ENCODE measurements at places on chromosomes 2 and 18. TPM values are rescaled to one million over a fixed set of nuclear protein-coding genes. Genes with fewer than 3 reads are reported as not detected.

DNA sequence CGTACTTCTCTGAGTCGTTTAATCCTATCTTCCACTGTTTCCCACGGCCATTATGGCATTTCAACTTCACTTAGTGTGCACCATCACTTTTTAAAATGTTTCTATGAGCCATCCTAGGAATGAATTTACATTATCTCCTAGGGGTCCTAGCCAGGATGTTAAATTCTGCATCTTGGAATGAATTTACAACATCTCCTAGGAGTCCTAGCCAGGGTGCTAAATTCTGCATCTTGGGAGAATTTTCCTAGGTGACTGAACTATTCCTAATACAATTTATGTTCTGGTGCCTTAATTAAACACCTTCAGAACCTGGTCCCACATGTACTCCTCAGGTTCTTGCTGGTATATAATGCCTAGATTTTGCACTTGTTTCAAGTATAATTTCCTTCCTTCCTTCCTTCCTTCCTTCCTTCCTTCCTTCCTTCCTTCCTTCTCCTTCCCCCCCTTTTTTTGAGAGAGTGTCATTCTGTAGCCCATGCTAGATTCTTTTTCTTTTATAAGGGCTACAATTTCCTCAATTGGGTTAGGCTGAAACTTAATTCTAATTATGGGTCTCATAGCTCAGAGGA, 72.1 kb downstream of the TBR1 start:
- DNase-seq, result no peak

DNA sequence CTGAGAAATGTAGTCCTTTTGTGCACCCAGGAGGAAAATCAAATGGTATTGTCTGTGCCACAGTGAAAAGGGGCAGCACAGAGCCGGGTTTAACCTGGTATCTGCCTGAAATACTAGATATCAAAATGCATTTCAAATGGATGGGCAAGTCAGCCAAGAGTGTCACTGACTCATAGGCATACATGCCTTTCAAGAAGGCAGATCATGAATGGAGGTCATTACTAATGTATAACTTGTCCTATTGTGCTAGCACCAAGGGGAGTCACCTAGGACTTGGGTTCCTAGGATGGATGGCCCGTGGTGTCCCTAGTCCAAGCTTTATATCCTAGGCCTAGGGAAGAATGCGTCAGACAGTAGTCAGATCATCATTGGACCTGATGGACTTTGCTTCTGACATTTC, 49.9 kb downstream of the TCF7L1 start:
- no peak for DNase-seq

- DNase-seq, result no peak
Measured at GRCh38 chr2:42851186-42851585, 58.8 kb upstream of the HAAO start.

DNA sequence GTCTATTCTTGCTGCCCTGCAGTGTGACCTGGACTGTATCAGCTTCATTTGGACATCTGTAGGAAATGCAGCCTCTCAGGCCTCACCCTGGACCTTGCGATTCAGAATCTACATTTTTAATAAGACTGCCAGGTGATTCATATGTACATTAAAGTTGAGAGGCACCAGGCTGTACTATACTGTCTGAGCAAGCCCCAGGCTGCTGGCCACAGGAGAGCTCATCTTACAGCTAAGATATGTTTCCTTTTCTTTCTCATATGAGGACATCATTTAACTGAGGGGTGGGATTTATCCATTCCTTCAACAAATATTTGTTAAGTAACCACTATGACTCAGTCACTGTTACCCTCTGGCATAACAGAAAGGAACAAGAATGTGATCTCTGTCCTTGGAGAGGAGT, 78.2 kb upstream of the GCFC2 start:
- DNase-seq, result no peak

- DNase-seq, result no peak
Measured at GRCh38 chr2:55247025-55247424, 14.5 kb downstream of the RPS27A start.

GRCh38 chr2:96604104-96604503, 34.0 kb downstream of the KANSL3 start:
- no peak for DNase-seq

DNA sequence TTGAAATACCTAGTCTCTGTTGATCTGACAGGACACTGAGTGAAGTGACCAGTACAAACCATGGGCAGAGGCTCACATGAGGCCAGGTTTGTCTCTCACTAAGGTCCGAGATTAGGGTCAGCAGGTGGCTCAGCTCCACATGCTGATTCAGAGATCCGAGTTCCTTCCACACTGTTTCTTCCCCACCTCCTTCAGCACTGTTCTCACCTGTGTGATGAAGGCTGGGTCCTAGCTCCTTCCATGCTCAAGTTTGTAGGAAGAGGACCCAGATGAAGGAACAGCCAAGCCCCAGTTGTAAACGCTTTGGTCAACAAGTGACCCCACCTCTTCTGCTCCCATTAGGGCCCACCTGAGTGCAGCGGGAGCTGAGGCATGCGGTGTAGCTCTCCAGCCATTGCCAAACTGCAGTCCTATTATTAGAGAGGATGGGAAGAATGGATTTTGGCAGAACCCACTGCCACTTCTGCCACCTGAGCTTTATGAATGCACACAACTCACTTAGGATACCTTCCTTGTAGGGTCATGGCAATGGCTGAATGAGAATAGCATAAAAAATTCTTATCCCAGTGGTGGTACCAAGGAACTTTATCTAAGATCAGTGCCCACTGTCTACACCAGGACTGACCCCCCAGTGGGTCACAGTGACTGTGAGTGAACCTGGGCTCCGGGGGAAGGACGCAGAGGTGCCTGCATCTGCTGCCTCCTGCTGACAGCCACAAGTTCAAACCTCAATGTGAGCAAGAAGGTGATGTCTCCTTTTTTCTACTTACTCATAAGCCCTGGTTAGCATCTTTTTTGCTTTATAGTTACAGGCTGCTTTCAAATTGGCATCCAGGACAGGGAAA, 324.8 kb upstream of the HS6ST1 start:
- DNase-seq, result no peak

- no peak for DNase-seq
Measured at GRCh38 chr2:105490204-105490603, 91.4 kb upstream of the FHL2 start.

GRCh38 chr2:169237286-169237685, 125.0 kb downstream of the LRP2 start:
- DNase-seq, result no peak

DNA sequence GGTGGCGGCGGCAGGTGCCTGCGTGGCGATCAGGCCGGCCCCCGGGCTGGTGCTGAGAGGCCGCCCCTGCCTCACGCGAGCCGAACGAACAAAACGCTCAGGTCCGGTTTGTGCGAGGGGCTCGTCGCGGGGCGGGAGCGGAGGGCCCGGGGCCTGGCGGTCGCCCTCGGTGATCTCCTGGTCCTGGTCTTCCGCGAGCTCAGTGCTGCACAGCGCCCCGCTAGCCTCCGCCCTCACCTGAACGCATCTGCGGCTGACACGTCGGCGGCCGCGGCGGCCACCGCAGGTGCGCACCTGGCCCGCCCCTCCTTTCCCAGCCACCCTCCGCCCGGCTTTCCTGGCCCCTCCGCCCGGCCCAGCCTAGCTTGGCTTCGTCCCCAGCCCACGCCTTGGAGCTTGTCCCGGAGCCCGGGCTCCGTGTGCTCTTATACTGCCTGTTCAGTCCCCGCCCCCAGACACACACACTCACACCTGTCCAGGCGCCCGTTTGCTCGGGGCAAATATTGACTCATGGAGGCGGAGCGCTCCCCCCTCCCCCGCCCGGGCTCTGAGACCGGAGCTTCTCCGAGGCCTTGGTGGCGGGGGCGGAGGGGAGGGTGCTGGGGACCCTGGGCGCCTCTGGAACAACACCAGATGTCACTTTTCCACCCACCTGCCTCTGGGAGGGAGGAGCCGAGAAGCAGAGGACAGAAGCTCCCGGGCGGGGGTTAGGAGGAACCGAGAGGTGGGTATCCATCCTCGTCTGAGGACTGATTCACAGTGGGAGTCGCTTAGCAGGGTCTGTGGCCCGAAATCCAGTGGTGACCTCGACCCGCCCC, 8.6 kb upstream of the CRYBA2 start:
- DNase-seq, result peak; percentile 34

DNA sequence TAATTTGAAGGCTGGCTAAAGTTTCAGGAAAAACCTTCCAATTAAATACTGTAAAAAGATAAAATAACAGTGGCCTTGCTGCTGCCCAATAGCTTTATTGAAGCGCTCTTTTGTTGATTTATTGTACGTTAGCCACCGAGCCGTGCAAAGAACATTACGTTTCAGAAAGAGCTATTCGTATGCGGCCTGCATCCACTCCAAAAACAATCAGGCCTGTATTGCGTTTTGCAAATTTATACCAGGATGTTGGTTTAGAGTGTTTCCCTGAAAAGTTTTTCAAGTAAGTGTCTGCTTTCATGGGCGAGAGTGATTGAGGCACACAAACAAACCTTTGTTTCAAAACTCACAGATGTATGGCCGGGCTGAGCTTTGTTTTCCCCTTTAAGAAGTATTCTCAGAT, 257.2 kb upstream of the SALL3 start:
- DNase-seq, result peak; percentile 11

DNA sequence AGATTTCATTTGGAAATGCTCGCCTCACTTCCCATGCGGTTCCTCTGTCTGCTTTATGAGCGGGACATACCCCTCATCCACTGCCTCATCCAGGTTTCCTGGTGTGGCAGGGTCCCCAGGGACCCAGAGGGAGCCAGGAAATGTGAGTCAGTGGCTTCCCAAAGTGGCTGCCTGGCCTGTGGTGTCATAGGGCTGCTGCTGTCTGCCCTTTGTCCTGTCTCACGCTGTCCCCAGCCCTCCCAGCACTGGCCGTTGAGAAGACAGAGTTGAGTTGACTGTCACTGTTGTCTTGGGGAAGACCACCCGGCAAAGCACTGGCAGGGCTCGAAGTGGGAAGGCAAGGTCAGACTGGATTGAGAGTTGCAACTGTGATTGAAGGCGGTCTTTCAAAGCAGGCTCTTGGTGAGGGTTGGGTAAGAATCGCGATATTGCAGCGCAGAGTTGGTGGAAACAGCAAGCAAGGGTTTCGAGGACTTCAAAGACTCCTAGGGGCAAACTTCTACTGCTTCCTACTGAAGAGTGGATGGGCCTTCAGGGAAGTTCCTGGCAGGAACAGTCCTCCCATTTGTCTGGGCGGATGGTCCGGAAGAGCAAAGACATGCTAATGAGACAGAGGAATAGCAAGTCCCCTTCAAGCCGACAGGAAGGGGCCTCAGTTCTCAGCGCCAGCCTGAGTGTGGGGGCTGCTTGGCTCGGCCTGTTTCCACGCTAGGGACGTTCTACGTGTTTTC, 33.9 kb downstream of the RAB31 start:
- DNase-seq, result peak; percentile 40

GRCh38 chr18:3538954-3539617, 89.1 kb downstream of the TGIF1 start:
- DNase-seq, result no peak

DNA sequence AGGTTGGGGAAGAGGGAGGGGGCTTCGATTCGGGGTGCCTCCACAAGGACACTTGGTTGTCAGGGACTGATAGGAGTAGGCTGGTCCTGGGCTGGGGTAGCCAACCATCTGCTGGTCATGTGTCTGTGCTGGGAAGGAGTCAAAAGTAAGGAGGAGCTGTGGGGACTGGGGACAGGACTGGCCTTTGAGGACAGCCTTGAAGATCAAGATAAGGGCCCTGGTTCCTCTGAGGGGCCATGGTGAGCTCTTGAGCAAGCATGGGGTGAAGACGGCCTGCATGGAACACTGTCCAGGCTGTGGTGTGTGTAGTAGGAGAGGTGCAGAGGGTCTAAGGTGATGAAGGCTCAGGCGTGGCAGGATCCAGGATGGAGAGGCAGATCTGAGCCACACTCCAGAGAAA, 1.7 kb downstream of the CYP27A1 start:
- no peak for DNase-seq

DOK1 gene
- 8.4 TPM for total RNA-seq

ZNF236 gene
- total RNA-seq, result 27.9 TPM

SP140 gene
- total RNA-seq, result 1.7 TPM

UGT1A7 gene
- total RNA-seq, result 1.3 TPM

CDH19 gene
- 10.8 TPM for total RNA-seq

MDH1B gene
- 0.21 TPM for total RNA-seq

TSPYL6 gene
- 0.21 TPM for total RNA-seq

KRTCAP3 gene
- total RNA-seq, result 6.2 TPM

ASB18 gene
- total RNA-seq, result 3.5 TPM
